ENCODE measurements at places on chromosomes 6 and 20. TPM values are rescaled to one million over a fixed set of nuclear protein-coding genes. Genes with fewer than 3 reads are reported as not detected.

The MOCS1 gene
- total RNA-seq: 13.3 TPM

The SCAF8 gene
- total RNA-seq: 31.1 TPM

The ARFGEF3 gene
- 0.22 TPM for total RNA-seq

The CASS4 gene
- total RNA-seq: under 0.01 TPM

The CPXM1 gene
- 0.72 TPM for total RNA-seq

The HSPA1B gene
- 78.3 TPM for total RNA-seq

The LAMA4 gene
- 105 TPM for total RNA-seq

The SNRPB gene
- total RNA-seq: 117 TPM

The PDE10A gene
- total RNA-seq: 2.0 TPM

The TAF8 gene
- 19.9 TPM for total RNA-seq

The CLVS2 gene
- total RNA-seq: not detected

The ADAM33 gene
- total RNA-seq: 19.5 TPM

The RIPOR3 gene
- 40.7 TPM for total RNA-seq

The NOX3 gene
- total RNA-seq: not detected

The SMIM29 gene
- total RNA-seq: 54.1 TPM

The IYD gene
- total RNA-seq: not detected

The FOXA2 gene
- total RNA-seq: under 0.01 TPM

The HLA-DRB1 gene
- 0.14 TPM for total RNA-seq

The CFAP206 gene
- total RNA-seq: not detected

The MRAP2 gene
- not detected for total RNA-seq

The BLTP3A gene
- 7.7 TPM for total RNA-seq

The NOTCH4 gene
- 0.44 TPM for total RNA-seq

The ZNF334 gene
- 1.1 TPM for total RNA-seq

The ZNF391 gene
- 0.14 TPM for total RNA-seq

The AVP gene
- not detected for total RNA-seq

The PNPLA1 gene
- total RNA-seq: 0.14 TPM

The RPN2 gene
- total RNA-seq: 246 TPM

The ERVFRD-1 gene
- 0.22 TPM for total RNA-seq

The CTAGE9 gene
- total RNA-seq: not detected

The KCNK16 gene
- total RNA-seq: not detected

The ENPP3 gene
- 0.29 TPM for total RNA-seq

The SYNDIG1 gene
- 0.57 TPM for total RNA-seq

The TMEM200A gene
- 257 TPM for total RNA-seq

The ZFP57 gene
- not detected for total RNA-seq

The EHMT2 gene
- total RNA-seq: 51.1 TPM

The HAO1 gene
- not detected for total RNA-seq

The IRAK1BP1 gene
- 2.0 TPM for total RNA-seq

The C6orf47 gene
- total RNA-seq: 25.5 TPM

The VSTM2L gene
- 0.22 TPM for total RNA-seq

The SH3BGRL2 gene
- 0.22 TPM for total RNA-seq

The ASIP gene
- not detected for total RNA-seq

The ZSCAN31 gene
- total RNA-seq: 2.0 TPM

The THBD gene
- total RNA-seq: 7.9 TPM

The NKX2-4 gene
- not detected for total RNA-seq

The HMGCLL1 gene
- total RNA-seq: not detected

The MMUT gene
- total RNA-seq: 16.6 TPM

The PBOV1 gene
- not detected for total RNA-seq

The AURKA gene
- 102 TPM for total RNA-seq

The EPHA7 gene
- total RNA-seq: 1.9 TPM

The SEL1L2 gene
- not detected for total RNA-seq

The MOXD1 gene
- total RNA-seq: 25.2 TPM

The COL11A2 gene
- 0.22 TPM for total RNA-seq

The BTNL2 gene
- not detected for total RNA-seq

The MAD2L1BP gene
- 24.3 TPM for total RNA-seq

The SMLR1 gene
- not detected for total RNA-seq

The SLC22A2 gene
- total RNA-seq: not detected

Data from placental pericyte (primary cell).